ENCODE measurements at places on chromosomes 7 and 10.
A peak's percentile ranks its signal among the peaks of the same experiment; 100 is the strongest.

DNA sequence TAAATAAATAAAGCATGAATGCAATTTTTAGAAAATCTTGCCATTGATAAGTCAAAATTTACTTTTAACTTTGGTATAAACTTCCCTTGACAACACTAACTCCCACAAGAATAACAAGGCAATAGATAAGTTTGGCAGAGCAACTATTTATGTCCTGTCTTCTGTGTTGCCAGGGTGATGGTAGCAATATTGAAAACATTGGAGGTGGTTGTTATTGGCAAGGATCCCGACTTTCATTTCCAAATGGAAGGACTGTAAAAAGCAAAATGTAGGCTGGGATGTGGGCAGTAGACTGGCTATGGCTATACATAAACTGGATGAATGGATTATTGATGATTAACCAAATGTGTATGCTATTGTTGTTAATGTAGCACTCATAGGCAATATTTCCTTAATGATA, 134.9 kb upstream of the CACNA2D1 start:
- DNase-seq, result no peak

DNA sequence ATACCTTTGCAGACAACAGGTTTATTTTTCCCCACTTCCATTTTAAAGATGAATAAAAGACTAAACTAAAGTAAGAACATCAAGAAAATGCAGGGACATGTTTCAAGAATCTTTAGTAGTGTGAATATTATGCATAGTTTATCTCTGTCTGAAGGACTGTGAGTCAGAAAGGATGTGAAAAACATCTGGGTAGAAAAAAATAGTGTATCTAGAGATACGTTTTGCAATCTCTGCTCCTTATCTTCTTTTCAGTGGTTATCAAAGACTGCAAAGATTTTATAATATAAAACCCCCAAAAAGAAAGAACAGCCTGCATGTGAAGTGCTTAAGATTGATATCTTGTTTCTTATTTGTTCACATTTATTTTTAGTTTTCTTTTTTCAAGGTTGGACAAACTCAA, 101.9 kb upstream of the ARHGAP21 start:
- no peak for DNase-seq

DNA sequence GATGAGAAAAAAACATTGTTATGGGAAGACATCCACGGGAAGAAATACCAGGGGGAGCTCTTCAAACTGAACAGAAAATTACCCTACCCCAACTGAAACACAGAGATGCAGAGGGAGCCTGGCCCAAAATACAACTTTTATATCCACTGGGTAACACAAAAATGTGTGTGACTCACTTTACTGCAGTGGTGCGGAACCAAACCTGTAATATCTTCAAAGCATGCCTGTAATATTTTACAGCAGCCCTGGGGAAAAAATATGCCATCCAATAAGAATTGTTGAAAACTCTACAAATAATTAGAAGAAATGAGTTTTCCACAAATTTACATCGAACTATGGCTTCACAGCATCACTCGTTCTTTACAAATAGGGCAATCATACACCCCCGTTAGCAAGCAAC, 49.8 kb upstream of the SRRM3 start:
- no peak for DNase-seq

DNA sequence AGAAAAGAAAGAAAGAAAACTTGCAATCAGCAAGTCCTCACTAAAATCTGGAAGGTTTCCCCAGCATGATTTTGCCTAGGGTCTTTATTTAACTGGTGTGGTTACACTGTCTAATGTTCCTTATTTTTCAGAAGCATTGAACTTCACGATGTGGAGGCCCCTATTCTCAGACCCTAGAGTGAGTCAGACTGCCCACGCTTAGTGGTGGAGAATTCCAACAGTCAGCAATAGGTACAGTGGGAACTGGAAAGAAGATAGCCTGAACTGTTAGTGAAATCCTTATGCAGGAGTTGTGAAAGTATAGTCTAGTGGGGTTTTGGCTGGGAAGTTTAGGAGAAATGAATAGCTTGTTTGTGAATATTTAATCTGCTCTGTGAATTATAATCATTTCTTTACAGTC, 115.0 kb downstream of the FZD1 start:
- DNase-seq, result no peak

DNA sequence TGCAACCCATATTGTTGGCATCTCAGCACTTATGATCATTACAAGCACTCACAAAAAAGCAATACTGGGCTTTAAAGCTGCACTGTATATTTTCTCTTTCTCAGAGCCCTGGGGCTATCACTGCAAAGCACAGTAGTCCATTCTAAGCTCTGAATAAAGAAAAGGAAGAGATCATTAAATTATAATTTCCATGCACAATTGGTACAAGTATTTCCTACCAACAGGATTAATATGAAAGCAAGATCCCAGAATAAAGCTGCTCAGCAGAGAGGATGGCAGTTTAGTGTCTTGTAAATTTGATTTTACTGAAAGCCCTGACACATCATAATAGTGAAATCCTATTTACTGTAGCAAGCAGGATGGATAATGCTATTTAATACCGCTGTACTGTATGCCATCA, 205.3 kb downstream of the CHCHD3 start:
- DNase-seq, result no peak

- DNase-seq, result no peak
These were observed 33.5 kb upstream of the CPN1 start for GRCh38 chr10:100114976-100115770.

GRCh38 chr10:30915146-30915545, 116.5 kb downstream of the ZNF438 start:
- no peak for DNase-seq

GRCh38 chr10:28997734-28998133, 291.1 kb upstream of the LYZL1 start:
- no peak for DNase-seq

- no peak for DNase-seq
These were observed at the start of gene ZNF716 for GRCh38 chr7:57449904-57450303. ZNF716 (plus strand) TSS chr7:57450177; CDS start chr7:57450289, 112 bp downstream.

GRCh38 chr7:150983893-150984368, 5.8 kb upstream of the KCNH2 start:
- no peak for DNase-seq

GRCh38 chr10:128152741-128153580, 26.7 kb upstream of the MKI67 start:
- DNase-seq, result no peak

DNA sequence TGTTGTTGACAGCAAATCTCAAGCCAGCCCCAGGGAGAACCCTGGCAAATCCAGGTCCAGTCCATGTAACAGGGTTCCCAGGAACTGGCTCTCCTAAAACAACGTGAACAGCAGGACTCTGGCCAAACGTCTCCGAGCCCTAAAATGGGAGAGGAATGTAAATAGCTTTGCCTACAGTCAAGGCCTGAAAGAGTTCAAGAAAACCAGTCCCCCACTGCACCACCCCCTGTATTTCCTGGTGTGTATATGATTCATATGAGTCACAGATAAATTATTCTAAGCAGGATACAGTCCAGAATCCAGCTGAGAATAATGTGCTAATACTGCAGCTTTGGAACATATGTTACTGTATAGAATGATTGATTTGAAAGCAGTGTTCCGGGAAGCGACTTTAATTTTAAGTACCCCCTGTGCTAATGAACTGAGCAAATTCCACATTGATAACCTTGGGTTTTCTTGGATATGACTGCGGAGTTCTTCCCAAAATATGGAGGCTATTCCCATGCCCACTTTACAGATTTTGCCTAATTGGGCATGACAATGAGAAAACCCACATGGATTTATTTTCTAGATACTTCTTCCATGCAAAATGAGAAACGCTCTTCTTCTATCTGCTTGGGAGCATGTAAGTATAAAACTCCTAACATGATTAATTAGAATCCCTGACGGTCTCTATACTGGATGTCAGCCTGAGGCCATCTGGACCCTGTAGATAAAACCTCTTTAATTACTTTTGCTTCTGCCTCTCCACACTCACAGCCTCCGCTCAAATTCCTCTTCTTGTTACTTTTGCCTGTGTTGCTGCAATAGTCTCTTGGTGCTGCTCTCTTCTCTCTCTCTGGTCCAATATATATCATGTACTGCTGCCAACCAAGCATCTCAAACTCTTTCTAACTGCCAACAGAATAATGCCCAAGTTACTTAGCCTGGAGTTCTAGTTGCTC, 50.2 kb downstream of the LAMB4 start:
- DNase-seq, result no peak

DNA sequence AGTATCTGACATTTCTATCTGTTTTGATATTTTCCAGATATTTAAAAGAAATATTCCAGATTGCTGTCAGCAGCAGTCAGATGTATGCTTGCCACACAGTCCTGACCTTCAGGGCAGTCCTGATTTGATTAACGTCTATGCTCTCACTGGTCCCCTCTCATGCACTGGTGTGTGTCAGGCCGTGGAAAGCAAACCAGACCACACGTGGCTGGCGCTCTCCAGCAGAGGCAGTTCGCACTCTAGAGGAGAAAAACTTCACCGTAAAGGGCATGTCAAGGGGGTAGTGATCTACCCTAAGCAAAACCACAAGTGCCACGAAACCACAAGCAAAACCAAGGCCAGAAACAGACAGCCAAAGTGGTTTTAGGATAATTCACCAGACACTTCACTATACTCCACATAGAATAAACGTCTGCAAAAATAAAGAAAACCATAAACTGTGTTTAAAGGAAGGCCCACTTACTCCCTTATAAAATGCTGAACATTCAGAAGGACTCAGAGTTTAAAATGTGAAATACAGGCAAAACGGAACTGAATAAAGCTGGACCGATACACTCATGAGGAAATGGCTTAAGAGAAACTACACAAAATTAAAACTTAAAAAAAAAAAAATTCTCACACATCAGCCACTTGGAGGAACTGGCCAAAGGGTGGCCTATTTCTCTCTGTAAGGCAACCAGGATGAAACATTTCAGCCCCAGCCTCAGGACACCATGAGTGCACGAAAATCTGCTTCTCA, 26.4 kb downstream of the PARP12 start:
- DNase-seq, result no peak

GRCh38 chr7:74084722-74085578, 1.3 kb downstream of the LIMK1 start:
- DNase-seq, result peak; percentile 52

DNA sequence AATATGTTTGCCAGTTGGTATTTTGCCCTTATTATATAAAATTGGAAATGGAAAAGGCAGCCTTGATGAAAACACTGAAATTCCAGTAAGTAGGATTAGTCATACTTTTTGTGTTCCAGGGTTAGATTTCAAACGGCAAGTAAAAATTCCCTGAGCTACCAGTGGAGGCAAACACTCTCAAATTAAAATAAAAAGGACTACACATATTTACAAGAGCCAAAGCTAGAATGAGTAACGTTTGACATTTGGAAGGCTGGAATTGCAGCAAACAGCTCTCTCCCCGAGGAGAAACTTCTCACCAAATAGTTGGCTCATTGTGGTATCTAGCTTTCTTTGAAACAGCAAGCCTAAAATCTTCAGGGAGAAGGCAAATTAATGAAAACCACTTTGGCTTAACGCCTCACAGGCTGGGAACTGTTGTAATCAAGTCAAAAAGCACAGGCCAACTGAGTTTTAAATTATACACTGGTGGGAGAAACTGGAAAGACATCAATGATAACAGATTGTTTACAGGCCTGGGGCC, 288.4 kb downstream of the SNX13 start:
- no peak for DNase-seq

DNA sequence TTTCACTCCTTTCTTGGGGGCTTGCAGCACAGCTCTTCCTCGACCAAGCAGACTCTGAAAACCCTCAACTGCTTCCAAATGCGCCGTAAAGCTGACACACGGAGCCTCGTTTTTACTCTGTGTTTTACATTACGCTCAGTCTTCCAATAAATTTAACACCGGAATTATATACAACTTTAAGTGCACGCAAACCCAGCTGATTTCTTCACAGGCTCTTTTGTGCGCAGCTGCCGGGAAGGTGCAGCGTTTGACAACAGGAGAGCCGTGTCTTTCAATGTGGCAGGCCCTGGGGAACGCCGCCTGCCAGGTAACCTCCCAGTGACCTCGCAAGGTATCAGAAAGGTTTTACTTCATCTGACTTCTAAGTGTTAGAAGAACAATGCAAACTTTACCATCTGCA, 35.0 kb downstream of the GFRA1 start:
- no peak for DNase-seq

GRCh38 chr7:99918959-99919813, at the start of gene TRIM4:
TRIM4 (minus strand) TSS chr7:99919530; CDS start chr7:99919401, 129 bp downstream.
- peak; percentile 95 for DNase-seq

DNA sequence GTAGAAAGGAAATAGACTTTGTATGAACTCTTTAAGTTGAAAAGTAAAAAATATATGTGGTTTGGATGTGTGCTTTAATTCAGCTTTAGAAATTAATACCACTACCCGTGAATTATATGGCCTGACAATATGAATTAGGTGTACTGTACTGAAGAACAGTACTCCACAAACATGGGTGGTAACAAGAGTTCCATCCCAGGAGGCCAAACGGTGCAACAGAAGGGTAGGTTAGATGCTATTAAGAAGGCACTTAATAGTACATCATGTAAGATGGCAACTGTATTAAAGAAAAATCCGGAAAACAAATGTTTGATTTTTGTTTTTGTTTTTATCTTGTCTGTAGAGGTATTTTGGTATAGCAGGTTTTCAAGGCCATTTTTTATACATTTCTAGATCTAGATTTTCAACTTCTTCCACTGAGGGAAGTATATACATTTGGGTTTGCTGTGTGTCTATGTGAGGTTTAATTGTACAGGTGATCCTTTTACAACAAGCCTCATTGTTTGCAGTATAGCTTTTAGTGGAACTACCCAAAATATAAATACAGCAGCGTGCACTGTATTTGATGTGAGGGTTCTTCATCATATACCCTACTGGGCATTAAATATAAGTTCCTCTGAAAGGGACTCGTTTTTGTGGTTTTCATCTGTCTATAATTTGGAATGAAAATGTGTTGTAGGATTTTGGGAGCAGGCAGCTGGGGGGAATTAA, 115.7 kb downstream of the SVOPL start:
- DNase-seq, result no peak

- no peak for DNase-seq
These were observed 40.7 kb downstream of the EXOC4 start for GRCh38 chr7:133293384-133294160.

DNA sequence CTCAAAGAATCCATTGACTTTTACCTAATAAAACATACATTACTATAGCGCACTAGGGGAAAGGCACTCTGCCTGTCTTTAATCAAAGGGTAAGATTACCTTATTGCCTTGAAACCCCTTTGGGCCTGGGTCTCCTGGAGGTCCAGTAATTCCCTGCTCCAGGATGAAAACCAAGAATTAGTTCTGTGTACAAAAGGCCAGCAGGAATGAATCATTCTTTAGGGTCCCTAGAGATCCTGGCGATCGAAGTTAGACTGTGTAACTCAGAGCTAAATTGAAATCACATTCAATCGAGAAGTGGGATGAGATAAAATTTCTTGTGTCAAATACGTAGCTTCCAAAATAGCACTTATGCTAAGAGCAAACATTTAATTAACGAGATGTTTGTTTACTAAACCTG, 29.8 kb downstream of the COL28A1 start:
- DNase-seq, result no peak
